Left cardiac atrium (tissue), 4 donors: ENCODE measurements at places on chromosomes 4 and X. TPM values are rescaled to one million over a fixed set of nuclear protein-coding genes. Genes with fewer than 3 reads are reported as not detected.

DNA sequence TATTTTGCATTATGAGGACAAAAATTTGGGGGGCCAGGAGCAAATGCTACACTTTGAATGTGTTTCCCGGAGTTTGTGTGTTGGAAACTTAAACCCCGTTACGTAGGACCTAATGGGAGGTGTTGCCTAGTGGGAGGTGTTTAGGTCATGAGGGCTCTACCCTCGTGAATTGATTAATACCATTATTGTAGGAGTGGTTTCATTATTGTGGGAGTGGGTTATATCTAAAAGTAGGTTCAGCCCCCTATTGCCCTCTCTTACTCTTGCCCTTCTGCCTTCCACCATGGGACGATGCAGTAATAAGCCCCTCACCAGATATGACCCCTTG lies 15.5 kb downstream of the UBA6 start:
- no peak for DNase-seq

SOX3 gene
- not detected for total RNA-seq

DNA sequence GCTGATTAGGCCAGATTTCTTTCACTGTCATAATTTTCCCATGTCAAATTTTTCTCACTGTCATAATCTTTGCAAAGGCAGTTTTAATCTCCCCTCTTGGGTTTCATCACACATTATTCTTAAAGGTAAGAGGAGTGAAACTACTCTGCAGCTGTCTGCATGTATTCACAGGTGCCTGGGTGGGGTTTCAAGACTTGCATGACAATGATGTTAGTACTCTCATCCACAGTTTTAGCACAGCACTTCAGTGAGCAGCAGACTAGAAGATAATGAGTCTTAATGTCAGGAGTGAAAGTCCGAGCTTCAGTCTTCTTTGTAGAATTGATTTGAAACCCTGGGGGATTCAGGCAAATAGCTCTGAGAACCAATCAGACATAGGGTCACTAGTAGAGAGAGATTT lies 182.5 kb upstream of the GALNT7 start:
- no peak for DNase-seq

DNA sequence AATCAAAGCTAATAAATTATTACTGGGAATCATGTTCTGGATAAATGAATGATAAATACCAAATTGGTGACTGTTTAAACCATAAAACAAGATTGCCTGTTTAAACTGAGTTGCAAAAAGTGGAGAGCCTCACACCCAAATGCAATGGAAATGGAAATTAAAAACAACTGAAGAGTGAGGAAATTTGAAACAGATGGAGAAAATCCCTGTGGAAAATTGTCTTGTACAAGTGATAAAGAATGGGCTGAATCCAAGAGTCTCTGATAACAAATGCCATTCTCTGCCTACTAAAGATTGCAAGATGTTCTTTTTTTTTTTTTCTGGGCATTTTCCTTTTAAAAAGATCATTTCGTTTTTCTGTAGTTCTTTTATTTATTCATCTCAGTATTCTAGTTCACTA lies 426.3 kb downstream of the NLGN4X start:
- no peak for DNase-seq

DNA sequence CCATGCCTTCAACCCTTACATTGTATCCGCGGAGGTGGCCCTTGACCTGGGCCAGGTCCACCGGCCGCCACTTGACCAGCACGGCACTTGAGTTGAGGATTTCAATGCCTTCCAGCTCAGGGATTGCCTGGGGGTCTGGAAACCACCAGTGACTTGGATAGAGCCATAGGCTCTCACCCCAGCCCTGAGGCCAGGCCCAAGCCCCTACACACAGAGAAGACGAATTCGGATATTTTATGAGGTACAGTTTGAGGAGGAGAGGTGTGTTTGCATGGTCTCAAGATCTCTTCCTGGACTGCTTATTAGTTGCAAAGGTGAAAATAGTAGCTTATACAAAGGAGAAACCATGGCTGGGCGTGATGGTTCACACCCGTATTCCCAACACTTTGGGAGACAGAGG lies 20.3 kb downstream of the L1CAM start:
- no peak for DNase-seq

IL21 gene
- not detected for total RNA-seq

TMSB15C gene
- 0.34 TPM for total RNA-seq

- no peak for DNase-seq
Measured at GRCh38 chrX:274904-275475, 6.2 kb upstream of the PLCXD1 start.

- no peak for DNase-seq
Measured at GRCh38 chr4:87049508-87049907, 114.7 kb downstream of the AFF1 start.

HMX1 gene
- total RNA-seq: not detected

- DNase-seq: peak; percentile 30
Measured at GRCh38 chr4:189600718-189601435, 339.8 kb upstream of the FRG1 start.

NAAA gene
- 13.8 TPM for total RNA-seq

- DNase-seq: no peak
Measured at GRCh38 chr4:113476800-113477199, 284.7 kb downstream of the CAMK2D start.

- no peak for DNase-seq
Measured at GRCh38 chrX:115632455-115632854, 71.5 kb downstream of the PLS3 start.

ZNF185 gene
- 1.7 TPM for total RNA-seq

DNA sequence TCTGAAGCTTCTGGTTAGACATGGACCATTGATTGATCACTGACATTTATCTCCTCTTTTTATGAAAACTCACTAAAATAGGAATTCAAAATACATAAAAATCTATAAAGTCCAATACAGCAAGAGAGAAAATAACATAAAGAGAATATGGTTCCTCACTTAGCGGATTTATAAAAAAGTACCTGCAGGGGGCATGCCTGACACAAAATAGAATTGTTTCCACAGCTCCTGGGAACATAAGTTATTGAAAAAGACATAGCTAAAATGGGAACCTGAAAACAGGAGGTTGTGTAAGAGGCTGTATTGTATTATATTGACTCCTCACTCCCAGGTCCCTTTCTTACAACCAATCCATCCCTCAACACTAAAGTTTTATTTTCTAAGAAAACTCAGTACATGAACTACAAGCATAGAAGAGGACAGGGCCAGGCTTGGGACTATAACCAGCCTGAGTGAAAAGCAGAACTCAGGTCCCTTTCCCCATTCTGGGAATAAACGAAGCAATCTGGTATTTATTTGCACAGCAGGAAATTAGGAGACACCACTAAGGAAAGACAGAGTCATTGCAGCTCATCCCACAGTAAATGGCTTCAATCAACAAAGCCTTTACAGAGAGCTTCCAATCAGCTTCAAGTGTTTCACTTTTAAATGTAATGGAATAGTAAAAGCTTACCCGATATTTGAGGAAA lies 121.1 kb upstream of the NDST4 start:
- DNase-seq: no peak

LSM6 gene
- total RNA-seq: 15.7 TPM

DNA sequence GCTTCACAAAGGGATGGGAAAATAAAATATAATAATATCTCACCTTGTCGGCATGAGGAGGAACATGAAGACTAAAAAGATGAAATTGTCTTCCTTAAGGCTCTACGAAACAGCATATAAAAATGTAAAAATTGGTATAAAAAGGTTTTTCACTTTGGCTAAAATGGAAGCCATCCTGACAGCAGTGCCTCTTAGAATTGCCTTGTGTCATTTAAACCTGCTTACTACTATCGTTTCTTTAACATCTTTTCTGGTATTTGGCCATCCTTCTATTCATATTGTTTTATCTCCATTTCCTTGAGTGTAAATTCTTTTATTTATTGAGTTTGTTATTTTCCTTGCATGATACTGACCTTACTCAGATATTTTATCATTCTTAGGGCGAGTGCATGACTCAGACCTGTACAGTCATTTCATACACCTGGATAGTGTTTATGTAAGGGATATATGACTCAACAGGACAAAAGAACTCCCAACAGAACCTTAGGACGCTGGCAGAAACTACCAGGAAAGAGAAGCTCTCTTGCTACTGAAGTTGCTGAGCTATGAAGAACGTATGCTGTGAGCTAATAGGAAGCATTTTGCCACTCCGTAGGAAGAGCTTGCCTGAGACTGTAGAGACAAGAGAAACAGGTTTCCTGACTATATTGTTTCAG lies 5.8 kb upstream of the CDKN2AIP start:
- DNase-seq: no peak

MTNR1A gene
- not detected for total RNA-seq

RGN gene
- total RNA-seq: 13.9 TPM

MYOZ2 gene
- total RNA-seq: 523 TPM

- no peak for DNase-seq
Measured at GRCh38 chrX:71913156-71913950, 2.7 kb downstream of the NHSL2 start.

GRCh38 chrX:131703646-131704045 lies 159.8 kb downstream of the OR13H1 start:
- peak; percentile 23 for DNase-seq
